ENCODE measurements at places on chromosomes 12 and 14. TPM values are rescaled to one million over a fixed set of nuclear protein-coding genes. Genes with fewer than 3 reads are reported as not detected.

GRCh38 chr14:74105381-74105780, 20.6 kb downstream of the LIN52 start:
- H3K4me1 ChIP-seq = no peaks in the 10 kb centered on the region
- H3K27ac ChIP-seq = no peak overlapping the region
- no peaks in the 10 kb centered on the region for H3K27me3 ChIP-seq
- no peak for DNase-seq
- peaks cover 30% of the 10 kb centered on the region for H3K36me3 ChIP-seq

Gene PRMT5
- total RNA-seq = 175 TPM

- H3K27ac ChIP-seq = no peak overlapping the region
- H3K36me3 ChIP-seq = no peaks in the 10 kb centered on the region
- peaks cover 72% of the 10 kb centered on the region for H3K27me3 ChIP-seq
These were observed 98.1 kb upstream of the OR4E1 start for GRCh38 chr14:21771671-21772070.

Gene ACVRL1
- total RNA-seq = not detected

- no peak overlapping the region for H3K4me3 ChIP-seq
- peaks cover 10% of the 10 kb centered on the region for H3K4me1 ChIP-seq
- H3K27ac ChIP-seq = no peak overlapping the region
These were observed 8.1 kb downstream of the PNP start for GRCh38 chr14:20477211-20477876.

GRCh38 chr12:15600223-15600935, 188.8 kb downstream of the EPS8 start:
- DNase-seq = peak; percentile 5
- H3K27me3 ChIP-seq = no peaks in the 10 kb centered on the region
- H3K4me1 ChIP-seq = peaks cover 28% of the 10 kb centered on the region
- peak overlapping the region; percentile 11 for H3K27ac ChIP-seq

DNA sequence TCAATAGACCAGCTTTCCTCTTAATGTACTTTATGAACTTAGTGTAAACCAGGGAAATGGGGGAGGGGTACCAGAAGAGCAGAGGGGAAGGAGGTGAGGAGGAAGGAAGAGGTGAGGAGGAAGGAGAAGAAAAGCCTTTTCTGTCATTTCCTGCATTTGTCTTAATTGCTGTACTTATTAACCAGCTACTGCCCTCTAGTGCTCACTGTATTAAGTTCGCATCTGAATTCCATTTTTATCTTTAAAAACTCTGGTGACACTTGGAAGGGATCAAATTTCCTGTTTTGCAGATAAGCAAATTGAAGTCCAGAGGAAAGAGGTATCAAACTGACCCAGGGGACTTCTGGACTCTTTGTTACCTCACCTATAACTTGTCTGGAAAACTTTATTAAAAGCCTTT, 22.2 kb downstream of the MANSC1 start:
- H3K27me3 ChIP-seq = no peaks in the 10 kb centered on the region
- DNase-seq = peak; percentile 66
- peaks cover 6% of the 10 kb centered on the region for H3K4me1 ChIP-seq
- H3K36me3 ChIP-seq = peaks cover 10% of the 10 kb centered on the region
- H3K4me3 ChIP-seq = no peak overlapping the region
- H3K27ac ChIP-seq = no peak overlapping the region
